HepG2 (cell line): ENCODE measurements at places on chromosomes 7 and 10.

- DNase-seq = peak; percentile 27
Observed at GRCh38 chr10:86400705-86401587, 34.4 kb upstream of the GRID1 start.

- no peak for DNase-seq
Observed at GRCh38 chr10:27844223-27844622, 98.6 kb upstream of the MKX start.

- no peak for DNase-seq
Observed at GRCh38 chr10:112826018-112826697, 123.9 kb upstream of the TCF7L2 start.

- DNase-seq = peak; percentile 34
Observed at GRCh38 chr10:69861251-69862240, 59.8 kb downstream of the COL13A1 start.

DNA sequence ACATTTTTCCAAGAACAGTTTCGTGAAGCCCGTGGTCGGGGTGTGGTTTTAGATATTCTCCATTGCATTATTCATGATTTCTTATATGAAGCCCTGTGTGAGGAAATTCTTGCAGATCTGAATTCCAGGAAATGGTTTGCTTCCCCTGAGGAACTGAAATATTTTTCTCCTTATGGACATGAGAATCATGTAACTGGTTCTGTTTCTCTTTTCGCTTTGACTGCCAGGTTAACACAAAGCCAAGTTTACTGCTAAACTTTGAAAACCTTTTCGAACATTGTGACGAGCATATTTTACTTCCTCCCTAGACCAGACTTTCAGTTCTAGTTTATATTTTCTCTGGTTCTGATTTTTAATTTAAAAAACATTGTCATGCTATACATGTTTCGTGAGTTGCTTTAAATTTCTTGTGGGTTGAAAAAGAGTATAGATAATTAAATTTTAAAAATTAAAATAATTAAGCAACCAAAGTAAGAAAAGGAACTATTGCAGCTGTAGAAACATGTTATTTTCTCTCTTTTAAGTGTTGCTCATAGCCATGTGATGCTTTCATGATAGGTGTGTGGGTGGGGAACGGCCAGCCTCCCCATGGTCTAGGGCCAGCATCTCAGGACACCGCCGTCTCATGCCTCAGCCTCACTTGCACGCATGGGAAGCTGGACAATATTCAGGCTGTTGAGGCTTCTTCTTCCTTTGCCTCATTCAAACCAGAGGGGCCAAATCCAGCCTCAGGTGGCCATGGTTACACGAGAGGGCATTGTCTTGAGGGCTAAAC lies 97.1 kb downstream of the CREB5 start:
- no peak for DNase-seq

DNA sequence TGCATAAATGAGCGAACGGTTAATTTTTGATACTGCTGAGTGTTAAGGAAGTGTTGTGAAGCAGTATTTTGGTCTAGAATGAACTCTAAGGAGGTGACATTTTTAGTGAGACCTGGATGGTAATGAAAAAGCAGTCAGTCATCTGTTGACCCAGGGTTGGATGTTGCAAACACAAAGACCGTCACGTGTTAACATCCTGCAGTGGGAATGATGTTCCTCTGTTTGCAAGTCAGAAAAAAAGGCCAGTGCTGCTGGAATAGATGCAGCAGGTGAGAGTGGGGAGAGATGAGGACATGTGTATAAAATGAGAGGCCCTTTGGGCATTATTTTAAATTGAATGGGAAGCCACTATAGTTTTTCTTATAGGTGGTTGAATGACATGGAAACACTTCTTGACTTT lies 39.3 kb downstream of the INSYN2A start:
- no peak for DNase-seq

DNA sequence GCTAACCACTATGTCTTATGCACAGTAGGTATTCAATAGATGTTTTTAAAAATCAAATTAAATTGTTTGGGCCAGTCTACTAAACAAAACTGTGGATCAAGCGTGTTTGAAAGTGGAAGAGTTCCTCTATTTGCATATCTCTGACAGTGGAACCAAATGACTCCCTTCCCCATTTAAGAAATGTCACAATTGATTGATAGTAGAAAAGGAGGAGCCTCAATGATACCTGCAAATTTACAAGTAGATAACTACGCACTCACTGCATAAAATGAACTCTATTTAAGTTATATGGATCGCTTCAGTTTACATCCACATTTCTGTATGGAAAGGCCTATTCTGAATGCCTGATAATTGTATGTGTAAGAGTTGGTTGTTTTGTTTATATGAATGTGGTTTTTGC lies 163.3 kb upstream of the MTPN start:
- DNase-seq = no peak

DNA sequence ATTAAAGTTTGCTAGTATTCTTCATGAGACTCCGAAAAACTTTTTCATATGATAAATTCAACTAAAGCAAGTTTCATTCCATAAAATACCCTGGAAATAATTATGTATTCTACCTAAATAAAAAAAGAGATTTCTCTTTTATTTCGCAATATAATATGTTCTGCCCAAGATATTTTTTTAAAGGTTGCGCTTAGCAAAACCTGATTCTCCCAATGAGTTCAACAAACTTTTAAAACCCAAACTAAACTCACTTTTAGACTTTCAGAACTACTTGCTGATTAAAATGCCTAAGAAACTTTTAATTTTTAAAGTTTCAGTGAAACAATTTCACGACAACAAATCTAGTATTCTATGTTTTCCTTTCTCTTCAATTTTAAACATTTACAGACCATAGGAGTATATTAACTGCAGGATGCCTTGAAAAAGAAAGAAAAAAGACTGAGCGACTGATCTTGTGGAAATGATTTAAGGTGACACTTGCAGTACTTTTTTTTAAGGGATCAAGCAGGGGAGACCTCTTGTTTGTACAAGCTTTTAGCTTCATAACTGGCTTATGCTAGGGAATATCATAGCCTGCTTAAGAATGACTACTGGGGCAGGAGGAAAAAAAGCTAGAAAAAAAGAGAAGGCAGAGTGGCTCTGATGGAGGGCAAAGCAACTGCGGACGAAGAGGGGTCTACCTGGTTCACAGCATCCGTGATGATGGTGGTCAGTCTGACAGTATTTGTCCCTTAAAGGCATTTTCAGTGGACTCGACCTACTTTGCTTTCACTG lies 1.5 kb downstream of the ZNF800 start:
- no peak for DNase-seq

- DNase-seq = no peak
Observed at GRCh38 chr10:3152566-3152935, 20.0 kb downstream of the PITRM1 start.

GRCh38 chr10:76764177-76764576 lies 873.4 kb downstream of the KCNMA1 start:
- no peak for DNase-seq

DNA sequence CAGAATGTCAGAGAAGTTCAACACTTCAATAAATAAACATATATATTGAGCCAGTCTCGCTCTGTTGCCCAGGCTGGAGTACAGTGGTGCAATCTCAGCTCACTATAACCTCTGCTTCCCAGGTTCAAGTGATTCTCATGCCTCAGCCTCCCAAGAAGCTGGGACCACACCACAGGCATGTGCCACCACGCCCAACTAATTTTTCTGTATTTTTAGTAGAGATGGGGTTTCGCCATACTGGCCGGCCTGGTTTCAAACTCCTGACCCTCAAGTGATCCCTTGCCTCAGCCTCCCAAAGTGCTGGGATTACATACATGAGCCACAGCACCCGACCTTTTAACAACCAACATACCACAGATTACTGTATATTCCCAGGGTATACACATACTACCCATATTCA lies 134.2 kb downstream of the JMJD1C start:
- DNase-seq = no peak

DNA sequence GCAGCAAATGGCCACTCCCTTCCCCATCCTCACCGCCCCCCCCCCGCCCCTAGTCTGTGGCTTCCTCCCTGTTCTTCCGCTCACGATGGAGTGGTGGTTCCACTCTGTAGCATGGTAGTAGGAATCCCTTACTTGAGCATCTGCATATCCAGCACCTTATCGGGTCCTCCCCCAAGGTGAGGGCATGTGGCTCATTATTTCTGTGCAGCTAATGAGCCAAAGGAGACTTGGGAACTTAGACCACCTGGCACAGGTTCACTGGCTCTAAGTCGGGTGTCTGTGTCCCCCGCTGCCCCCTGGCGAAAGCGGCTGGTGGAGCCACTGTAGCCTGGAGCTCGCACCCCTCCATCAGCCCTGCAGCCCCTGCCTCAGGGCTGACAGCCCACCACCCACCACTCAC lies 22.8 kb upstream of the GPR26 start:
- DNase-seq = no peak

DNA sequence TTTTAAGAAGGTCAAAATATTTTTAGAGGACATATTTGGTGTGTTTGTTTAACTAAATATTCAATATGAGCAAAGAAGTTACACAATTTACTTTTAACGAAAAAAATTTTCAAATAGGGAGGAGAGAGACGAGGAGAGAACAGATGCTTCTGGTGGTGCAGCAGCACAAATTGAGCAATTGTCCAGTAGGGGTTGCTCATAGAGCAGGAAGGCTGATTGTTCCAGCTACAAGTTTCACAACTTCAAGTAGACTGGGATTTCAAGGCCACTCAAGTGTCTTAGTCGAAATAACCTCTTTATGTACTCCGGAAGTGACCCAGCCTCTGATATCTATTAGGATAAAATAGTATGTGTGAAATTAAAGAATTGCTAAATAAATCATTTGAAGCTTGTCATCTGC lies 197.9 kb downstream of the HDAC9 start:
- DNase-seq = no peak

- DNase-seq = no peak
Observed at GRCh38 chr10:84432891-84433290, 104.5 kb downstream of the CCSER2 start.

DNA sequence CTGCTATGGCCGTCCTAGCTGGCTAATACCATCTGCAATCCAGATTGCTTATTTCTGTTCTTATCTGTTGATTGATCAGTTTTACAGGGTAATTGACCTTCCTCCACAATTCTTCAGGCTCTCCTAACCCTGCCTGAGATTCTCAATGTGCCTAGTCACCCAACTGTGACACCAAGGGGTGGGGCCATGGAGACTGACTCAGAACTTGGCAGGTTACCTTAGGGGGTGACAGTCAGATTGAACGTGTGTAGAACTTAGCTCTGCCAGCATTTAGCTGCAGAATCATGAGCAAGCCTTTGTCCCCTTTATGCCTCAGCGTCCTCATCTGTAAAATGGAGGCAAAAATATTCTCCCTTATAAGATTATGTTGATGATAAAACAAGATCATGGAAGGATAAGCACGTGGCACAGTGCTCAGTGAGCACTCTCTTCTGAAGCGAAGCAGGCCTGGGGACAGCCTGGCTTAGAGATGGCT lies 19.1 kb upstream of the LEP start:
- no peak for DNase-seq

GRCh38 chr7:99563650-99564049 lies 5.2 kb downstream of the ZNF655 start:
- DNase-seq = no peak

DNA sequence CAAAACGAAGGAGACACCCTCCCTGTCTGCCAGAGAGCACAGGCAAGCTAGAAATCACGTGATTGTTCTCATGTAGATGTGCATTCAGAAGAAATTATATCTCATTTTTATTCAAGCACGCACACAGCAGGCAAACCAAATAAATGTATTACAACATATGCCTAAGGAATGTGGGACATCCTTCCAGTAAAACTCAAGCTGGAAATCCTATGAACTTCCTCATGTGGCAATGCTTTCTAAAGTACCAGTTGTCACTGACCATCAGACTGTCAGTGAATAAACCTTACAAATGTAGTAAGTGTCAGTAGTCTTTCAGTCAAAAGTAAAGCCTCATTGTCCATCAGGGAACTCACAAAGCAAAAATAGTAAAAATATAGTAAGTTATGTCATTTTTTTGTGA lies 350.1 kb upstream of the POM121L12 start:
- DNase-seq = no peak

DNA sequence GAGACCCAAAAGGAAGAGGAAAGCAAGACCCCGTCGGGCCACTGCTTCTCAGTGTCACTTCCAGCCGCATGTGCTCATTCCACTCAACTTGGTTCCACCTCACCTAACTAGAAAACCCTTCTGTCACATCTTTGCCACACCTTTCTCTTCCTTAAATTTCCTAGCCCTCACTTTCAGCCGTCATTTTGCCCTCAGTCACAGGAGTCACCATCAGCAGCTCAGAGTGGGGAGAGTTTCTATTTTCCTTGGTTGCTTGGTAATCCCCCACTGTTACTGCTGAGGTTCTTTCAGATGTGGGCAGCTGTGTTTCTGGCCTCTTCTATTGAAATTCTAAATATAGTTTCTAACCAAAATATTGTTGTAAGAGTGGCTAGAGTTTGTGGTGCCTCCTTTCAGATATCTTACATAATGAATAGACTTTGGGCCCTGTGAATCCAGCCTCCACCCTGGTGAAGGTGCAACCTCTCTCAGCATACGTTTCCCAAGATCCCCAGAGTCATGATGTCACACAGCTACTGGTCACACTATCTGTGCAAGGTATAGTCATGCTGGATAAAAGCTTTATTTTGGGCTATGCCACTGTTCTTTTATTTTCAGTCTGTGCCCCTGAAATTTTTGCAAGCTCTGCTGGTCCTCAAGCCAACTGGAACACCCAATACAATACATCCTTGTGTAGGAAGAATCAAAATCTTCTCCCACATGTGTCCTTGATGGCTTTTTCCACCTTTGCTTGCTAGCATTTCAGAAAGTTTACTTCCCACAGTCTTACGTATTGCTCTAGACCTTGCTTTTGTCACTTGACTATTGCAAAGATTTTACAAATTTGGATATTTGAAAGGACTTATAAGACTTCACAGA lies 9.2 kb downstream of the AGBL3 start:
- DNase-seq = no peak

GRCh38 chr7:2497500-2498336 lies 21.5 kb upstream of the GRIFIN start:
- DNase-seq = no peak

GRCh38 chr7:41538810-41539724 lies 163.8 kb downstream of the INHBA start:
- DNase-seq = no peak

GRCh38 chr10:84177541-84178141 lies 4.0 kb downstream of the GPR15LG start:
- DNase-seq = no peak

GRCh38 chr7:151142686-151143040 lies 24.8 kb downstream of the GBX1 start:
- DNase-seq = no peak

- no peak for DNase-seq
Observed at GRCh38 chr10:6197321-6197720, 5.4 kb upstream of the PFKFB3 start.

- no peak for DNase-seq
Observed at GRCh38 chr10:74333174-74333573, 182.2 kb downstream of the ADK start.

GRCh38 chr7:148695953-148696352 lies 2.8 kb upstream of the CUL1 start:
- DNase-seq = no peak

- DNase-seq = no peak
Observed at GRCh38 chr10:54081950-54082349, 719.1 kb downstream of the PCDH15 start.

GRCh38 chr7:93623816-93624215 lies 49.3 kb upstream of the CALCR start:
- no peak for DNase-seq

GRCh38 chr7:74495112-74496086 lies 41.7 kb downstream of the GTF2IRD1 start:
- DNase-seq = no peak

- no peak for DNase-seq
Observed at GRCh38 chr10:117241541-117242462, 888 bp downstream of the SLC18A2 start.
